Activated CD8-positive, alpha-beta memory T cell treated with anti-CD3 and anti-CD28 coated beads, Interleukin-2, amount 50 U/mL, for 4 hours (primary cell): ENCODE measurements at places on chromosomes 2 and 18.

DNA sequence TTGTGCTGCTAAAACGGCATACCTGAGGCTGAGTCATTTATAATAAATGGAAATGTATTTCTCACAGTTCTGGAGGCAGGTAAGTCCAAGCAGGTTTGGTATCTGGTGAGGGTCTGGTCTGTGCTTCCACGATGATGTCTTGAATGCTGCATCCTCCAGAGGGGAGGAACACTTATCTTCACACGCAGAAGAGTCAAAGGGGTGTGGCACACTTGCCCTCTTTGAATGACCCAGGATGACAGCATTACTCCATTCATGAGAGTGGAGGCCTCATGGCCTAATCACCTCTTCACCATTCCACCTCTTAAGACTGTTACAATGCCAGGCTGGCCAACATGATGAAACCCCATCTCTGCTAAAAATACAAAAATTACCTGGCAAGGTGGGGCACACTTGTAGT lies 61.0 kb downstream of the NCAPH start:
- DNase-seq = no peak

- no peak for DNase-seq
Observed at GRCh38 chr18:49082714-49083688, 132.2 kb upstream of the SMAD7 start.

DNA sequence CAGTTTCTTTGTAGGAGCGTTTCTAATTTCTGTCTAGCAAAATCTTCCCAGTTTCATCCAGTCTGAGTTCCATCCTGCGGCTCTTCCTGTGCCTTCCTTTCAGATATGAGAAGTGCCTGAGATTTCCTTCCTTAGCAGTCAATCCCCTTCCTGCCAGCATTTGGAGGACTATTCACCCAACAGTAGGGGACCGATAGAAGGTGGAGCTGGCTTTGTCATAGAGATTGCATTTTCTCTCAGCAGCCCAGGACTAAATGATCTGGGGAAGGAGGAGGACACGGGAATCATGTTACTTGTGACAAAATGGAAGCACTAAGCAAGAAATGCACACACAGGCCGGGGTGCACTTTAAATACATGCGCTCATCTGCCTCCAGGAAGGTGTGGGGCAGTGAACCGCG lies 5.6 kb upstream of the SMIM21 start:
- DNase-seq = no peak

- DNase-seq = no peak
Observed at GRCh38 chr2:65802298-65802942, 370.0 kb upstream of the SPRED2 start.

DNA sequence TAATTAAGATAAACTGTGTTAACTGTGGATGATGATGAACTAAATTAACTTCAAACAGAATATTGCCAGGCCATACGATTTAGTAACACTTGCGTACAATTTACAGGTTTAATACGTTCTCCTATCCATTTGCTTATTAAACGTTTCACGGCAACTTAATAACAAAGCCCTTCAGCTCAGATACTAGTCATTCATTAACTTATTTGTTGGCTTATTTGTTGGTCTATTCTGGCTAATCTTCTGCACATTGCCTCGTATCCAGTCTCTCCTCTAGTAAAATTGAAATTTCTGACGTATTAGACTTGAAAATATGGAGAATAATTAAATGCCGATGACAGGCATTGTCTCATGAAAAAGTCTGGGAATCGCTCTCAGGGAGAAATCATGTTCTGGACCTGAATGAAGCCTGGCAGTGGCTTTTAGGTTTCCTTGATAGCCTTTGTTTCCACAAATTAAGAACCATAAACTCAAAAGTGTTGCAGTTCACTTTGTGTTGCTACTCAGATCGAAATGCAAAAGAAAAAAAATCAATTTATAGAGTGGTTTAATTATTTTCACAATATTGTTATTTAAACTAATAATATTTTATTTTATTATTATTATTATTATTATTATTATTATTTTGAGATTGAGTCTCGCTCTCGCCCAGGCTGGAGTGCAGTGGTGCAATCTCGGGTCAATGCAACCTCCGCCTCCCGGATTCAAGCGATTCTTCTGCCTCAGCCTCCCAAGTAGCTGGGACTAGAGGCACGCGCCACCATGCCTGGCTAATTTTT lies 4.5 kb downstream of the SCLY start:
- DNase-seq = no peak

DNA sequence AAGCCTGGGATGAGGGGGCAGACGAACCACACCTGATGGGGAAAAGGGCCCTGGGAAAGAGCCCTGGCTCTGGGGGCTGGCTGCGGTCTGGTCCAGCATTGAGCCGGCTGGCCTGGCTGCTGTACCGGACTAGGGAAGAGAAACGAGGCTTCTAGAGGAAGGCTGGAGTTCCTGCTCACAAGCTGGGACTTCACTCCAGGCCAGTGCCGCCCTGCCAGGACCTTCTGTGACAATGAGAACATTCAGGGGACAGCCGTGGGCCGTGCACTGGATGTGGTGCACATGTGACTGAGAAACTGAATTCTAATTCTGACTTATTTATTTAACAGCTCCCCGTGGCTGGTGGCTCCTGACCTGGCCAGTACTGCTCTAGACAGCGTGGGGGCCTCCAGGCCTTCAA lies 269.3 kb downstream of the HDAC4 start:
- no peak for DNase-seq

GRCh38 chr18:75227535-75228296 lies 17.1 kb downstream of the TSHZ1 start:
- DNase-seq = no peak

- DNase-seq = no peak
Observed at GRCh38 chr2:118473241-118473640, 374.2 kb downstream of the EN1 start.

DNA sequence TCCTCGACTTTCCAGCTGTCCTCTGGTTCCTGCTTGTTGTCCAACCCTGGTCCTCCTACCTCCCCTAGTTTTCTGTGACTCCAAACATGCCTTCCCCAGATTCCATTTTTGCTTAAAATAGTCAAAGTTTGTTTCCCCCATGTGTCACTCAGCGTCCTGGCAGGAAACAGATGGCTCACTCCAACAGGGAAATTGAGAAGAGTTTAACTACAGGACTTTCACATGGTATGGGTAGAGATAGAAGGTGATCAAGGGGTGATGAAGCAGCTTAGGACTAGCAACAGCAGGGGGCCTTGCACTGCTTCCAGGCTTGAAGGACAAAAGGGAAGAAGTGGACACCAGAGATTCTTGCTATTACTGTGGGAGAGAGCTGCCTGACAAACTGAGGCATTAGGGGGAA lies 6.1 kb upstream of the CUL3 start:
- DNase-seq = no peak

DNA sequence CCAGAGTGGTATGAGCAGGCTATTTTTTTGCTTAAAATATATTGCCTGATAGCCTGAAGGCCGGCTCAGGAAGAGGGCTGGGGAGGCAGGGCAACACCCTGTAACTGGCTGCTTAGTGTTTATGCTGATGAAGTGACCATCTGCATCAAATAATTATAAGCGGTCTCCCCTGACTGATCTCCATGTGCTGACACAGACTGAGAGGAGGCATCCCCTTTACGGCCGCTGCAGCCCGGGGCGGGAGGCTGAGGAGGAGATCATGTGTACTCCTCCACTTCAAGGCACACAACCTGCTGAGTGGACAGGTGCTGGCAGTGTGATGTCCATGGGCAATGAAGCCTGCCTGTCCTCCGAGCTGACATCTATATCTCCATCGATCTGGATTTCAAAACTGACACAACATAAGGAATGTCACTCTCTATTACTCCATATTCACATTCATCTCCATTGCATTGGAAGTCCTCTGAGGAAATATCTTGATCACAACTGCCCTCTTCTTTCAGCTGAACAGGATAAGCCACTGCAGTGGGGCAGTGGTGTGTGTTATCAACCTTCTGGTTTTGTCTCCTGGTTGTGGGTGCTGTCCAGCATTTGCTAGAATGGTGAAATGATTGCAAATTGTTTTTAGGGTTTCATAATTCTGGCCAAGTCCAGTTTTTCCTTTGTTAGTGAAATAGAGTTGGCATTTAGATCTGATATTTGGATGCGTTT lies 143.5 kb downstream of the AQP4 start:
- no peak for DNase-seq

GRCh38 chr2:64594226-64594989 lies 59.3 kb downstream of the SERTAD2 start:
- no peak for DNase-seq

DNA sequence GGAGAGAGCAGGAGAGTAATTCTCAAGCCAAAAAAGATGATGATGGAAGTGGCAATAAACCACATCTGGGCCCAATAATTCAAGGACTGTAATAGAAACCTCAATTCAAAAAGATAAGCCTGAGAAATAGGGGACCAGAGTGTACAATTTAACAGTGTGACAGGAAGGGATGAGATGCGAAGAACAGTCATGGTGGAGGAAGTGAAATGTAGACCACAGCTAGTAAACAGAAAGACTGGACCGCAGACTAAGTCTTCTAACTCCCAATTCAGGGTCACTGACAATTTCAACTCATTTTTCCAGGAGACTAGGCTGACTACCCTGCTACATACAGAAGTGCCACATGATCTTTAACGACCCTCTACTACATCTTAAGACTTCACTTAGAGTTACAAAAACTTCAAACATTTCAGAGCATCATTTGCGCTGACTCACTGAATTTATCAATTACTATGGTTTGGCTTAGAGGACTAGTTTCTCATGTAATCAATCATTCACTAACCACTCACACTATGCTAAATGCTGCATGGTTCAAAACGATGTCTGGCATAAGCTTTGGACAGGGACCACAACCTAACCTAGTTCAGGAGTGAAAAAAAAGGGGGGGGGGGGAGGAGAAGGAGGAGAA lies 9.0 kb downstream of the CUL3 start:
- DNase-seq = no peak

- DNase-seq = no peak
Observed at GRCh38 chr2:237859082-237859433, 365 bp upstream of the RAMP1 start.

DNA sequence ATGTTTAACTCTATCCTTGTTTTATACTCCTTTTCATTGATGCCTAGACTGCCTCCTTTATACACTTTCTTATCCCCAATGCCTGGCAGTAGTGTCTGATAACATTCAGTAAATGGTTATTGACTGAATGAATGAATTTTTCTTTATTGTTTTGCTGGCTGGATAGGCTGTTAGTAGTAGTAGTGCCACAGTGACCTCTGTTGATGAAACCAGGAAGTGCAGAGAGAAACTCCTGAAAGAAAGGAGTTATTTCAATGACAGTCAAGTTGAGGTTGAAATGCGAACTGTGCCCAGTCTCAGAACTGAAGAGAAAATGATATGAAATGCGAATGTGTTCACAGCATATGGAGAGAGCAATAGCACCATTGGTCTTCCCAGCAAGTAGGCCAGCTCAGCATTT lies 26.8 kb upstream of the SLC9A2 start:
- no peak for DNase-seq

DNA sequence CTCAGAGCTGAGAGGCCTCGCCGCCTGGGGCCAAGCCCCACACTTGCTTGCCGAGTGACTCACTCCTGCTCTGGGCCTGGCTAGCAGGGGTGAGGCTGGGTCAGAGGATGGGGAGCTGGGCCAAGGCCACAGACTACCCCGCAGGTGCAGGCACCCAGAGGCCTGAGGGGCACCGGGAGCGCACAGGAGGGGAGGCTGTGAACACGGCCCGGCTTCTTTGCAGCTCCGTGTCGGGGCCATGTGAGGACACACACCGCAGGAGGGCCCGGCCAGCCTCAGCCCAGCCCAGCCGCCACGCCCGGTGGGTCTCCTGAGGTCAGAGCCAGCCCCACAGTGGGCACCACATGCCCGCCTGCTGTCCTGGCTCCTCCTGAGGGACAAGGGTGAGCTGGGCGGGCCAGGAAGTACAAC lies 8.4 kb downstream of the GPC1 start:
- no peak for DNase-seq

DNA sequence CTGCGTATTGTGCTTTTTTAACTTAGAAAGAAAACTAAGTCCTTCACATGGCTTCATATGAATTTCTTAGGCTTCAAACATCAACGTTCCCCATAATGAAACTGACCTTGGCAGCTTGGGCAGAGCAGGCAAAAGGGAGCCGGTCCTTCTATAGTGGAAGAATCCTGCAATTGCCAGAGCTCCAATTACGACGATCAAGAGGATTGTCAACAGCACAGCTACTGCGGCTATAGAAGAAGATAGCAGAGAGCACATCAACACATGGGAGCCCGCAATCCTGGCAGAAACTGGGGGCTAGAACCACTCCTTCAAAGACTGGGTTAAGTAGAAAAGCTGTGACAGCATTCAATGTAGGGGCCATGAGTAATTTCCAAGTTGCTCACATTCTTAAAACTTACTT lies 69.8 kb downstream of the DHRS9 start:
- no peak for DNase-seq

DNA sequence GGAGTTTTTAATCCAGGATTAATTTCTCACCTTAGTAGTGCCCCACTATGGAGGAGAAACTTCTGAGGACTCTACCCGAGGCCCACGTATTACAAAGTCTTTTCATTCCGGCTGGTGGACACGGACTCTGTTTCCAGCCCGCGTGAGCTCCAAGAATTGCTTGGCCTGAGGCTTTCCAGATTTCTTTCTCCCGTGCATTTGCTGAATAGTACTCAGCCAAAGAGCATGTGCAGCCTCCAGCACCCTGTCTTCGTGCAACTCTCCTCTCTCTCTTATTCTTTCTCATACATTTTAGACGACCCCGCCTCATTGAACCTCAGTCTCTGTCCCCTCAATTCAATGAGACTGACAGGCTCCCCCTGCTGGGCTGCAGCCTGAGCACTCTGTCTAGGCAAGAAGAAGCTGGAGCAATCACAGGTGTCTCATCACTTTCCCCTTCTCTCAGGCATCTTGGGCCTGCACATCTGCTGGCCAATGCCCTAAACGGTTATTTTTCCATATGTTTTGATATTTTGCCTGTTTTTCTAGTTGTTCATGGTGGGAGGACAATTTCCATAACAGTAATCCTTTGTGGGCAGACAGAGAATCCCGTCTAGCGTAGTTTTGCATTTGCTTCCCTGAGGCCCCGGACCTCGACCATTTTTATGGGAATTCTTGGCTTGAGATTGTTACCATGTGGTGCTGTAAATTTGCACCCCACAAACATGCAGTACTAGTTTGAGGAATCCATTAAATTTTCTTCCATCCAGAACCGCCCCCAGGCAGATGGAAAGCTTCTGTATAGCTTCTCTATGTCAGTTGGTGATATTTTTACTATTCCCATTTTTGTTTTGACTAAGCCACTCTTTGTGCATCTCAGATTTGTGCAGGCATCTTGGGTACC lies 50.1 kb upstream of the LPIN2 start:
- DNase-seq = peak; percentile 66

- DNase-seq = no peak
Observed at GRCh38 chr2:84879584-84880394, 1.1 kb downstream of the TRABD2A start.
